ENCODE measurements at places on chromosomes 13 and 19.
A peak's percentile ranks its signal among the peaks of the same experiment; 100 is the strongest.

DNA sequence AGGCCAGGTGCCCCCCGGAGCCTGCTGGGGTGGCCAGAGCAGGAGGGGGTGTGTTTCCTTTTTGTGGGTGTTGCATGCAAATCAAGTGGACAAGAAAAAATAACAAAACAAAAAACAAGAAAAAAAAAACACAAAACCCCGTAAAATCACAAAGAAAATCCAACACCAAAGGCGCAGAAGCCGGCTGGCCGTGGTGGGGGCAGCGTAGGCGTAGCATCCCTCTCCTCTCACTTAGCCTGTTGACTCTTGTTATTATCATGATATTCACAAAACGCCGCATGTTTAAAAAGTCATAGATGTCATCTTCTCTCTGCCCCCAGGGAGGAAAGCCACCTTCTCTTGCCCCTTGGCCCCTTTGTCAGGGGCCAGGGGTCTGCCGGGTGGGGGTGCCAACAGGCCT lies 978 bp upstream of the TGFBR3L start:
- no peak for DNase-seq

DNA sequence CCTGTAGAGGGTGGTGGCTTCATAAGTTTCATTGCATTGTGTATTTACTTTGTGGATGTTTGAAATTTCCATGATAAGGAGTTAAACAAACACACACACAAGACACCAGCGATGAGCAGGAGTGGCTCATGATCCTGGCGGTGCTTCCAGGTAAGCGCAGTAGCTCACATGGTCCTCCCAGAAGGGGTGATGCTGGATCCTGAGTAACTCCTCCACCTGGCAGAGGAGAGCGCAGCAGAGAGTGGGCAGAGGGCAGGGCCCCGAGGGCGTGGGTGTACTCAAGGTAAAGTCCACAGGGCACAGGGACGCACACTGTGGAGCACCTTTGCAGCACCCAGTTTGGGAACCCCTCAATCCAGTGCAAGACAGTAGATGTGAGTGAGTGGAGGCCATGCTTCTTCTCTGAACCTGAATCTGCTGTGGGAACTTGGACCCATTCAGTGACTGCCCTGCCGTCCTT lies 54.0 kb downstream of the RFX2 start:
- no peak for DNase-seq

DNA sequence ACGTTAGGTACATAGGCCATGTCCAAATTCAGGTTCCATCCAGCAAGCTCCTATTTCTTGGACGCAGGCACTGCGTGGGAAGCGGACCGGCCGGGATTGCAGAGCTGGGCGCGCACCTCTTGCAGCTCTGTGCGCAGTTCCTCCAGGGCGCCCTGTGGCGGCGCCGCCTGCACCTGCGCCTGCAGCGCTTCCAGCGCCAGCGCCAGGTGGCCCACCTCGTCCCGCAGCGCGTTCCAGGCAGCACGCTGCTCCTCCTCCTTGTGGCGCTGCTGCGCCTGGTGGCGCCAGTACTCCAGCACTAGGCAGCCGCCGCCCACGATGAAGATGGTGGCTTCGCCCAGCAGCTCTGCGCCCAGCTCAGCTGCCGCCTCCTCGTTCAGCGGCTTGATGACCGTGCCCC lies 31.1 kb downstream of the OPA3 start:
- no peak for DNase-seq

GRCh38 chr19:38149661-38150061 lies 74.4 kb downstream of the DPF1 start:
- no peak for DNase-seq

- no peak for DNase-seq
Measured at GRCh38 chr13:67147342-67148133, 82.6 kb downstream of the PCDH9 start.

GRCh38 chr19:36773223-36773579 lies 594 bp upstream of the ZNF850 start:
- peak; percentile 20 for DNase-seq

- DNase-seq, result no peak
Measured at GRCh38 chr13:37123337-37123736, 17.9 kb upstream of the CSNK1A1L start.

GRCh38 chr19:43438291-43439031 lies 23.8 kb downstream of the TEX101 start:
- peak; percentile 31 for DNase-seq

- no peak for DNase-seq
Measured at GRCh38 chr13:45623516-45624090, 8.1 kb upstream of the ERICH6B start.

DNA sequence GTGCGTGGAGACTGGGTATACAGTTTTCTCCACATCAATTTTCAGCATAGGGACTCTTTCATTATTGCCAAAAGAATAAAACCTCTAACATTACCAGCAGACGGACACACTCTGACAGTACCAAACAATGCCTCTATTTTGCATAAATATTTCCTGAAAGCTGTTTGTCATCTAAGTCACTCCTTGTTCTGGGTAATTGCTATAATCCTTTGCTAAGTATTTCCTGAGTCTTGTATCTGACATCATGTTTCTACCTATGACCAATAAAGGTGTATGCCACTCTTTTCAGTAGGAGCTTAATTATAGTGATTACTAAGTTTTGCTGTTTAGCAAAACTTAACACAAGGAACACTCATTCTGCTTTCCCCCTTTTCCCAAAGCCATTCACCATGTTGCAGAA lies 886.5 kb downstream of the SLITRK6 start:
- DNase-seq, result no peak

DNA sequence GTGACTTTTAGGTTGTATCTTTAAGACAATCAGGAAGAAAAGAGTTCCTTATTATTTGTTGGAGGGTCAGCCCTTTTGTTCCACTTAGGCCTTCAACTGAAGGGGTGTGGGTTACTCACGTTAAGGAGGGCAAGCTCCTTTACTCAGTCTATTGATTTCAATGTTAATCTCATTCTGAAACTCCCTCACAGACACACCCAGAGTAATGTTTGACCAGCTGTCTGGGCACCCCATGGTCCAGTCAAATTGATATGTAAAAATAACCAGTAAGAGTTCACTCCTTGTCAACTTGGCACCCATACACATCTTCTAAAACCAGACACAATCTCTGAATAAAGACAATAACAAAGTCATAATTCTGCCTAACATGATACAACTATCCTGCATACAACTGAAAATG lies 292.9 kb downstream of the KLF5 start:
- no peak for DNase-seq

- DNase-seq, result no peak
Measured at GRCh38 chr19:5352229-5352763, 11.7 kb upstream of the PTPRS start.

DNA sequence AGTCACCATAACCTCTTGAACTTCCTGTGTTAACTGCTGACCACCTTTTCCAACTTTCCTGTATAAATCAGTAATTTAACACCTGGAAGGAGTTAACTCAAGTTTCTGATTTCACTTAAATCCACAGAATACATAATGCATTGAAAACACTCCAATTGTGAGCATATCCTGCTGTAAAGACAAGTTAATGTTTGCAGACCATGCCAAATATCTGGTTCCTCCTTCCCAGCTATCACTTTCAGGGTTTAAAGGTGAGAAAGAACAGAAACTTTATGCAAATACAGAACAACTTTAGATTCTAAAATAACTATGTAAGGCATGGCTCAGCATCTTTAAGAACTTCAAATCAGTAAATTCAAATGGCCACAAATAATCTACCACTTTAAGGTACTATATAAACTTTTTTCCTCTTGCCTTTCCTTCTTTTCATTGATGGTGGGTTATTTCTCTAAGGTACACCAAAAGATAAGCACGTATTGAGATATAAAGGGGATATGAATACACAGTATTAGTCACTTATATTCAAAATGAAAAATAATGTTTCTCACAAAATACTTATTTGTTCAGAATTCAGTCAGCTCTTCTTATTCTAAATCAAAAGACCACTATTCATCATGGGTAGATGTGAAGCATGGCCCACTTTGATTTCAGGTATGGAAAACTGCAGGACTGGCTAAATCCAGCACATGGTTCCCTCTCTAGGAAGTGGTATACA lies 6.6 kb upstream of the TPTE2 start:
- DNase-seq, result no peak

DNA sequence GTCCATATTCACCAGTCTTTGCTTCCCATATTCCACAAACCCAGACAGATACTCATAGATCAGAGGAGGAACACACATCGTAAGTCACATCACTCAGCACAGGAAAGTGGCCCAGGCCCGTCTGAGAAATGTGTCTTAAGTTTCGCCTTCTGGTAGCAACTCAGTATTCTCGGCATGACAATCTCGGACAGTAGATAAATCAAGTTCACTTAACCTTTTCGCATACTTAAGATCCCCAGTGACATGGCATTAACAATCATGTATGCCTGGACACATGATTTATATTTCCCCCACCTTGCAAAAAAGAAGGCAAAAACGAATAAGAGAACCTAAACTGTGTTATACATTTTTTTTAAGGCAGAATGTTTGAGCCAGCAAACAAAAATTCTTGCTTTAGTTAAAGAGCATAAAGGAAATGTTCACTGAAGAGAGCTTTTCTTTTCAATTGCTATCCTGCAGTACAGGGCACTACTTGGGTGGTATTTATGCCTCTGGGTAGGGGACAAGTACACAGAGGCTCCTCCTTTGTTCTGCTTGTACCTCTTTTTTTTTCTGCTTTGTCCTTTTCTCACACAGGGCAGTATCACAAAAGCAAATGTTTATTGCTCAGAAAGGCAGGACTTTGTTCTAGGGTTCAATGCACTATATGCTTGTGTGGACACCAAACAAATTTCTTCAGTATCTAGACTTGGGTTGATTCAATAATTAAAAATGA lies 360.6 kb downstream of the TDRD3 start:
- no peak for DNase-seq

- DNase-seq, result peak; percentile 4
Measured at GRCh38 chr13:25678398-25678797, 306.6 kb downstream of the ATP8A2 start.

GRCh38 chr19:5292822-5293611 lies 47.6 kb downstream of the PTPRS start:
- DNase-seq, result peak; percentile 55

DNA sequence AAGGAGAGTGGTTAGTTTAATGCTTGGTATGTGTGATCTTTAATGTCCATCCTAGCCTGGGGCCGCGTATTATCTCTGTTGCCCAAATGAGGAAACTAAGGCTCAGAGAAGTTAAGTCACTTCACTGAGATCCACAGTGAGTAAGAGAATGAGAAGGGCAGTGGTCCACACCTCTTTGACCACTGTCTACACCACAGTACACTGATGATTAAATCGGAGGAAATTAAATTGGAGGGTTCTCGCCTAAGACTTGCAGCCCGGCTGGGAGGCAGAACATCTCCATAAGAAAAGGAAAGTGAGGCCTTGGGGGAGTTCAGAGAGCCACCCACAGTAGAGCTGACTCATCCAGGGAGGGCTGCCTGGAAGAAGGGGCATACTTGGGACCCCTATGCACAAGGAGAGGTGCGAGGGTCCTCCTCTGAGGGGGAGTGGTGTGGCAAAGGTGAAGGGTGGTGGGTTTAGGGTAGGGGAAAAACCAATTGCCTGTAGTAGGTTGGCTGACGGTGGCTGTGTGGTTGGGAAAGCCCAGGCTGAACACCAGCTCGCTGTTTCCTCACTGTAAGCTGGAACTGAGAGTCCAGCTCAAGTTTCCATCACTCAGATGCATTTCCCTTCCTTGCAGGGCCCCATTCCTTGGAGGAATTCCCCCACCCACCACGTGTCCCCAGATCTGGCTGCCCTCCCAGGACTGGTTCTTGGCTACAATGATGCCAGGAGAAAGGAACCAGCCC lies 15.0 kb upstream of the DHRS12 start:
- DNase-seq, result peak; percentile 72

DNA sequence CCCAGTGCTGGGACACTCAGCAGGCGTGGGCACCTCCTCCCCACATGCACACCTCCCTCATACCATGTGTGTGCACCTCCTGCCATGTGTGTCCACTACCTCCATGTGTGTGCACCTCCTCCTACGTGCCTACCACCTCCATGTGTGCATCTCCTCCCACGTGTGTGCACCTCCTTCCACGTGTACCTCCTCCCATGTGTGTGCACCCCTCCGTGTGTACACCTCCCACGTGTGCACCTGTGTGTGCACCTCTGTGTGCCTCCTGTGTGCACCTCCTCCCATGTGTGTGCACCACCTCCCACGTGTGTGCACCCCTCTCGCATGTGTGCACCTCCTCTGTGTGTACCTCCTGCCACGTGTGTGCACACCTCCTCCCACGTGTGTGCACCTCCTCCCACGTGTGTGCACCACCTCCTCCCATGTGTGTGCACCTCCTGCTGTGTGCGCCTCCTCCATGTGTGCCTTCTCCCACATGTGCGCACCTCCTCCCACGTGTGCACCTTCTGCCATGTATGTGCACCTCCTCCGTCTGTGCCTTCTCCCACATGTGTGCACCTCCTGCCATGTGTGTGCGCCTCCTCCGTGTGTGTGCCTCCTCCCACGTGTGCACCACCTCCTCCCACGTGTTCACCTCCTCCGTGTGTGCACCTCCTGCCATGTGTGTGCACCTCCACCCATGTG lies 6.1 kb upstream of the C13orf46 start:
- no peak for DNase-seq

- no peak for DNase-seq
Measured at GRCh38 chr13:30312904-30313303, 5.6 kb upstream of the KATNAL1 start.

- DNase-seq, result no peak
Measured at GRCh38 chr13:81246556-81246955, 905.6 kb upstream of the SPRY2 start.

GRCh38 chr13:64029343-64030093 lies 2613.9 kb upstream of the PCDH20 start:
- DNase-seq, result no peak

DNA sequence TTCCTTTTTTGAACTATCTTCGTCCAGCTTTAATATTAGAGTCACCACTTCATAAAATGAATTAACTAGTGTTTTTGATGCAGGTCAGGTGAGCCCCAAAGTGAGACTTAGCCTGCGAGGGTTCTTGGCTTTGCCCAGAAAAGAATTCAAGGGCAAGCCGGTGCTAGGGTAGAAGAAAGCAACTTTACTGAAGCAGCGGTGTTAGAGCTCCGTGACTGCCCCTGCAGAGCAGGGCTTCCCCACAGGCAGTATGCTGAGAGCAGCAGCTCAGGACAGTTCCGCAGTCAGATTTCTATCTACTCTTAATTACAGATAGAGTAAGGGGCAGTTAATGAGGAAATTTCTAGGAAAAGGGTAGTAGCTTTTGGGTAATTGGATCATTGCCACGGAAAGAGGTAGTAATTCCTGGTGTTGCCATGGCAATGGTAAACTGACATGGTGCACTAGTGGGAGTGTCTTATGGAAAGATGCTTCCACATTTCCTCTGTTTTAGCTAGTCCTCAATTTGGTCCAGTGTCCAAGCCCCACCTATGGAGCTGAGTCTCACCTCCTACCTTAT lies 432.2 kb upstream of the ZNF507 start:
- no peak for DNase-seq

- DNase-seq, result no peak
Measured at GRCh38 chr13:96238241-96238640, 148.3 kb downstream of the HS6ST3 start.

- DNase-seq, result no peak
Measured at GRCh38 chr19:13717194-13717643, 47.1 kb upstream of the MRI1 start.

- no peak for DNase-seq
Measured at GRCh38 chr13:43939086-43939485, 59.4 kb downstream of the LACC1 start.

Data from activated CD8-positive, alpha-beta T cell treated with anti-CD3 and anti-CD28 coated beads for 36 hours (primary cell).